HCT116 (cell line): ENCODE measurements at places on chromosomes 7 and 10. TPM values are rescaled to one million over a fixed set of nuclear protein-coding genes. Genes with fewer than 3 reads are reported as not detected.
A peak's percentile ranks its signal among the peaks of the same experiment; 100 is the strongest.

DNA sequence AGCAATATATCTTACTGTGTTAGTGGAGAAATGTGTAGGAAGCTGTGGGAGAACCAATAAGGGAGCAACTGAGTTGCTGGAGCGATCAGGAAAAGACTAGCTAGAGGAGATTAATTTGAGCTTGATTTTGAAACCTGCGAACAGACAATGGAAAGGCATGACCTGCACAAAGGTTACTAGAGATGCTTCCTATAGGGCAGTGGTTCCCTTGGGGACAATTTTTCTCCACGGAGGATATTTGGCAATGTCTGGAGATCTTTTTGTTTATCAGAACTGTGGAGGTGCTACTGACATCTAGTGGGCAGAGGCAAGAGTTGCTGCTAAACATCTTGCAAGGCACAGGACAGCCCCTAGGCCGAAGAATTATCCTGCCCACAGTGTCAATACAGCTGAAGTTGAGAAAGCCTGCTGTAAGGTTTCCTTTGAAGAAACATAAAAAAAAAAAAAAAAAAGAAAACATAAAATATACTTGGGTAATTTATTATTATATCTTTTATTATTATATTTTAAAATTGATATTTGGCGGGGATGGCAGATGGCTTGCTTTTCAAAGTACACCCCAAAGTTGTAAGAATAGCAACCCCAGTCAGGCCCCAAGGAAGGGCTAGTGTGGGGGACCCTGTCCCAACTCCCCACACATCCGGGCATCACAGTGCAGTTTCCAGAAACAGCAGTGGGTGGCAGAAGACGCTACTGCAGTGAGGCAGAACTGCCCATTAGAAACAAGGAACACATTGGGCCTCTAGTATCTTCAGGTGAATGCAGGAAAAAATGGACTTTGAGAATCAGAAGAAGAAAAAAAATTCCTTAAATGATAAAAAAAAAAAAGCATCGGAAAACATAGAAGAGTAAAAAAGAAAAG lies 481.6 kb downstream of the SH2D4B start:
- no peak overlapping the region for H3K4me3 ChIP-seq
- peak; percentile 31 for DNase-seq
- no peaks in the 10 kb centered on the region for H3K27me3 ChIP-seq
- no peaks in the 10 kb centered on the region for H3K4me1 ChIP-seq
- no peak overlapping the region for H3K27ac ChIP-seq

DNA sequence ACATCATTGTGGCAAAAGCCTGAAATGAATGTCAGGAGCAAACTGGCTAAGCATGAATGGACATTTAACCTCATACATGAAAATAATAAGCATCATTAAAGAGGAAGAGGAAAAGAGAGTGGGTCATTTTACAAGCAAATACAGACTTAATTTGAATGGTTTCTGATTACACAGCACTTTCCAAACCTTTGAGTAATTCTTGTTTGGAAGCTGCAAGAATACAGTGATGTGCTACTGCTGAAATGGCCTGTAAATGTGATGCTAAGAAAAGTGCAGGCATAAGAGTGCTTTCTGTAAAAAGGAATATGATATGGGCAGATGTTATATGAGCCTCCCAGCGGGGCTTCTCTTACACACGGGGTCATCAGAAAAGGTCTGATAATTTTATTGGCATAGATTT lies 30.2 kb downstream of the TAS2R16 start:
- H3K27ac ChIP-seq, result no peak overlapping the region
- no peaks in the 10 kb centered on the region for H3K36me3 ChIP-seq
- H3K4me3 ChIP-seq, result no peak overlapping the region
- no peaks in the 10 kb centered on the region for H3K27me3 ChIP-seq

GRCh38 chr10:131035779-131036178 lies 275.7 kb downstream of the TCERG1L start:
- H3K4me1 ChIP-seq, result no peaks in the 10 kb centered on the region
- H3K27me3 ChIP-seq, result no peaks in the 10 kb centered on the region
- no peak overlapping the region for H3K27ac ChIP-seq
- H3K36me3 ChIP-seq, result no peaks in the 10 kb centered on the region
- H3K4me3 ChIP-seq, result no peak overlapping the region

GRCh38 chr7:28488061-28488791 lies 75.9 kb downstream of the CREB5 start:
- H3K4me1 ChIP-seq, result no peaks in the 10 kb centered on the region
- no peaks in the 10 kb centered on the region for H3K36me3 ChIP-seq
- peaks cover 61% of the 10 kb centered on the region for H3K27me3 ChIP-seq
- H3K4me3 ChIP-seq, result no peak overlapping the region
- H3K27ac ChIP-seq, result no peak overlapping the region

- H3K27ac ChIP-seq, result no peak overlapping the region
- no peak overlapping the region for H3K4me3 ChIP-seq
- H3K27me3 ChIP-seq, result no peaks in the 10 kb centered on the region
- no peaks in the 10 kb centered on the region for H3K36me3 ChIP-seq
These were observed 28.2 kb downstream of the PHYH start for GRCh38 chr10:13271552-13272163.

DNA sequence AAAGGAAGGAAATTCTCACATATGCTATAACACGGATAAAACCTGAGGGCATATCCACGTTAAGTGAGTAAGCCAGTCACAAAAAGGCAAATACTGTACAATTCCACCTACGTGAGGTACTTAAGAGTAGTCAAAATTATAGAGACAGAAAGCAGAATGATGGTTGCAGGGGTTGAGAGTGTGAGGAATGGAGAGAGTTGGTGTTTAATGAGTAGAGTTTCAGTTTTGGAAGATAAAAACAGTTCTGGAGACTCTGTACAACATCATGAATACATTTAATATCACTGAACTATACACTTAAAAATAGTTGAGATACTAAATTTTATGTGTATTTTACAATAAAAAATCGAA lies 95.1 kb downstream of the SNX13 start:
- no peaks in the 10 kb centered on the region for H3K36me3 ChIP-seq
- H3K27ac ChIP-seq, result no peak overlapping the region
- H3K4me3 ChIP-seq, result no peak overlapping the region
- no peak for DNase-seq
- no peaks in the 10 kb centered on the region for H3K4me1 ChIP-seq

- peaks cover 3% of the 10 kb centered on the region; the same call in 1 of the 2 replicates for H3K36me3 ChIP-seq
- no peaks in the 10 kb centered on the region for H3K27me3 ChIP-seq
- H3K4me1 ChIP-seq, result no peaks in the 10 kb centered on the region
- no peak overlapping the region for H3K27ac ChIP-seq
These were observed 46.6 kb downstream of the CCSER2 start for GRCh38 chr10:84375011-84375410.

DNA sequence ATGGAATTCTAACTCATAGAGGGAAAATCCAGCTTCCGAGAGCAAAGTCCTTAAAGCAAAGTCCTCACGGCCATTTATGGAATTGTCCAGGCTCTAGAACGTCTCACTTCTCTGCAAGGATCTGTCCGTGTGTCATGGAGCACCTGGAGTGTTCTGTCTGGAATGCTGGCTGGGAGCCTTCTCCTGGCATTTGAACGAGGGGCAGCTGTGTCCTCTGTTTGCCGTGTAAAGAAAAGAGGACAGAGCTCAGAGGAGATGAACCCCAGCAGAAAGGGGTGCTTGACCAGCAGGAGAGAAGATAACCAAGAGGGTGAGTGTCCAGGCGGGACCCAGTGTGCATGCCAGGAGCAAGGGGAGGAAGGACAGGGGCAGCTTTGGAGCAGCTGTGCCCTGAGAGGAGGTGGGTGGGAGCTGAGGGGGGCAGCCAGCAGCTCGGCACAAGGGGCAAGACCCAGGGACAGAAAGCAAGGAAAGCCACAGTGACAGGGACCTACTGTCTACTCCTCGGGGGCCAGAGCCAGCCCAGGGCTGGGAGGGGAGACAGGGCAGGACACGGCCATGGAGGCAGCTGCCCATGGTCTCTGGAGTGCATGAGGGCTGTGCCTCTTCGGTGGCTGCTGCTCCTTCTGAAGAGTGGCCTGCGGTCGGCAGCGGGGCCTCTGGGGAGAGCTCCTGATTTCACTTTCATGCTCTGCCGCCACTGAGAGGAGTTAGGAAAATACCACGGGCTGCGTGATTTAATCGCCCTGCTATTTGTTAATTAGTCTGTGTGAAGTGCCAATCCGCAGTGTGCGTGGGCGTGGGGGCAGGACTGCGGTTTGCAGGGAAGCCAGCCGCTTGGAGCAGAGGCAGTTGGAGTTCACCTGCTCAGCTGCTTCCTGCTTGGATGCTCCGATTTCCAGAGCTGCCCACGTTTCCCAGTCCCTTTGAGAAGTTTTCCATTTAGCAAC lies 149.3 kb upstream of the SHH start:
- H3K36me3 ChIP-seq, result no peaks in the 10 kb centered on the region
- no peaks in the 10 kb centered on the region for H3K27me3 ChIP-seq
- H3K4me1 ChIP-seq, result peaks cover 66% of the 10 kb centered on the region
- peak overlapping the region; percentile 95 for H3K27ac ChIP-seq
- peak; percentile 92 for DNase-seq
- peak overlapping the region; percentile 55 for H3K4me3 ChIP-seq

- peaks cover 3% of the 10 kb centered on the region; the same call in 1 of the 2 replicates for H3K4me1 ChIP-seq
- no peak overlapping the region for H3K4me3 ChIP-seq
- H3K36me3 ChIP-seq, result no peaks in the 10 kb centered on the region
- H3K27ac ChIP-seq, result no peak overlapping the region
- no peak for DNase-seq
These were observed 170.0 kb downstream of the PRKCQ start for GRCh38 chr10:6409971-6410643.

DNA sequence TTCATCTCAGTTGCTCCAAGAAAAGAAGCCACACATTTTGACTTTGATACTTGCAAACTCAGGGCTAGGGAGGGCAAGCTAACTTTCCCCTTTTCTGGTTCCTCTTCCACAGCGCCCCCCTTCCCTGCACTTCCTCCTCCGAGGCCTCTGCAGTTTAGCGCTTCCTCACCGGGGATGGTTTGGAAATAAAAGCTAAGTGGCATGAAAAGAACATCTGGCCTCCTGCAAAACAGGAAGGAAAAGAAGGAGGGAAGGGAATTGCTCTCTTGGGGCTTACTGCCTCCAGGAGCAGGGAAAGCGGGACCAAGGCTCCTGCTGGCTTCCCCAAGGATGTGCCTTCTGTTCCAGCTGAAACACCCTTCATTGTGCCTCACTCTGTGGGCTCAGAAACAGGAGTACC lies 42.3 kb downstream of the PRKCQ start:
- no peaks in the 10 kb centered on the region for H3K36me3 ChIP-seq
- H3K4me3 ChIP-seq, result no peak overlapping the region
- H3K27me3 ChIP-seq, result peaks cover 69% of the 10 kb centered on the region
- no peak overlapping the region for H3K27ac ChIP-seq
- H3K4me1 ChIP-seq, result no peaks in the 10 kb centered on the region

DNA sequence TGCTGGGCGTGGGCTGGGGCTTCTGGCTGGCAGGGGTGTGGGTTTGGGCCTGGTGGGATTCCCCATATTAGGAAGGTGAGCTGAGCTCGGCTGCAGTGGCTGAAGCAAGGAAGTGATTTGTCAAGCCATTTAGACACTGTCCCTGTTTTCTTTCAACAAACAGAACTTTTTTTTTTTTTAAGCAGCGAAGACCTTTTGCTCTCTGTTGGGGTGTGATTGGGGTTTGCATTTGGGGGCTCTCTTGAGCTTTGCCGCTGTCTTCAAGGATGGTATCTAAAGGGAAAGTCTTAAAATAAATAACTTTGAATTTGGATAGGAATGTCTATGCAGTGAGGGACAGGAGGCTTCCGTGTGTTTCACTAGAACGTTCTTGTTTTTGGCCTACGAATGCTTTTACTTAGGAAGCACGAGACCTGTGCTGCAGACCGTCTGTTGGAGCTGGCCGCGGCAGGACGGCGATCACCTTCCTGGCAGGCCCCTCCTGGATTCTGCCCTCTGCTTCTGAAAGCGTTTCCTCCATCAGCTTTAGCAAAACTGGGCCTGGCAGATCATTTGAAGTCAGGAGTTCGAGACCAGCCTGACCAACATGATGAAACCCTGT lies 43.9 kb downstream of the FOXK1 start:
- H3K4me1 ChIP-seq, result no peaks in the 10 kb centered on the region
- H3K36me3 ChIP-seq, result 0 out of 2 replicates have a peak, but pooled peaks cover 5% of the 10 kb centered on the region
- H3K27me3 ChIP-seq, result no peaks in the 10 kb centered on the region
- no peak overlapping the region for H3K27ac ChIP-seq
- no peak overlapping the region for H3K4me3 ChIP-seq

DNA sequence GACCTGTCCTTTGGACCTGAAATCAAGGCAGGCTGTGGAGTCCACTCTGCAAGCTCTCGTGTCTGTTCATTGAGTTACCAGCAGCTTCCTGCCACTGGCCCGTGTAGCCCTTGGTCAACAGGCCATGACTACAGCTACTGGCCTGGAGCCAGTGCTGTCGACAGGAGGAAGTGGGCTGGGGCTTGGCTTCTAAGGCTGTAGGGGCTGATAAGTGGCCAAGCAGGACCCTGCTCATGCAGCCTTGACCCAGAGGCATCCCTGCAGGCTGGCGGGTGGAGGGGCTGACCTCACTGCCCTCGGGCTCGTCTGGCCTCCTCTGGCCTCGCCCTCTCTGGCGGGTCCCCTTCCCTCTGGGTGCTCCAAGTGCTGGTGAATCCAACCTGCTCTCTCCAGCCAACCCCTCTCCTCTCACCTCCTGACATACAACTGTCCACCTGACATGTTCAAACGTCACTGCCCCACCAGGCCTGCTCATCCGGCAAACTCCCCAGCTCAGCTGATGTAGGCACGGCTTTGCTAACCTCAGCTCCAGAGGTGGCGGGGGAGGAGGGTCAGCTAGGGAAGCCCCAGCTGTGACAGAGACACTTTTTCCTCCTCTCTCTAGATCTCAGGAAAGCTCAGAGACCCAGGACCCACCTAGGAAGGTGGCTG lies 188.6 kb upstream of the LYZL2 start:
- H3K36me3 ChIP-seq, result no peaks in the 10 kb centered on the region
- H3K4me1 ChIP-seq, result no peaks in the 10 kb centered on the region
- H3K4me3 ChIP-seq, result no peak overlapping the region
- H3K27me3 ChIP-seq, result no peaks in the 10 kb centered on the region
- H3K27ac ChIP-seq, result no peak overlapping the region
- no peak for DNase-seq

GRCh38 chr7:1858435-1859265 lies 188.6 kb downstream of the ELFN1 start:
- no peak overlapping the region for H3K4me3 ChIP-seq
- no peak overlapping the region for H3K27ac ChIP-seq
- DNase-seq, result no peak
- H3K27me3 ChIP-seq, result no peaks in the 10 kb centered on the region

DNA sequence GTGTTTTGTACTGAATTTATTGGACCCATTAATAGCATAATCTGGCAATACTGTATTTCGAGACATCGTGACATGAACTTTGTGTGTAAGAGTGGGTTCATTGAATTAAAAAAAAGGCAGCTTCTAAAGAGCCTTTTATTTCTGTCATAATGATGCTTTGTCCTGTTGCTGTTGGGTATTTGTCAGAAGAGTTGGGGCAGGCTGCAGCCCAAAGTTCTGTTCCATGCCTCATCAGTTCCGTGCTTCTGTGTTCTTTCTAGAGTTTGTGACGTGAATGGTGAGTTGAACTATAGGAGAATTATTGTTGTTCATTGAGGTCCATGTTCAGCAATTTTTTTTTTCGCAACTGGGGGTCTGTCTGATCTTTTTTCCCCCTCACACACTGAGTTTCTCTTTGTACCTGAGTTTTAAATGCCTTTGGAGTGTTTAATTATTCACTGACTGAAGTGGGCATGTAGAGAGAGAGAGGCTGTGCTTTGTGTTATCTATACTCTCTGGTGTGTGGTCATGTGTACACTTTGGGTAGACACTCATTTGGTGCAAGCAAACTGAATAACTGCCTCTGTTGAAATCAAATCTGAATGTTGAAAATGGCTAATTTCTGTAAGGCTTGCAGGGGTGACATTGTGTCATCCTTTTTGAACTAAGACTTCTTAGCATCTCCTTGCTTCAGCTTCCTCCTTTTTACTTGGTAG lies 69.8 kb downstream of the ADD3 start:
- no peak for DNase-seq
- no peaks in the 10 kb centered on the region for H3K36me3 ChIP-seq
- no peaks in the 10 kb centered on the region for H3K27me3 ChIP-seq
- H3K4me1 ChIP-seq, result peaks cover 11% of the 10 kb centered on the region; the same call in 1 of the 2 replicates

Gene CPXM2
- total RNA-seq, result 0.12 TPM

Gene XRCC2
- total RNA-seq, result 14.8 TPM

Gene MEOX2
- total RNA-seq, result not detected

Gene PIK3AP1
- total RNA-seq, result 7.1 TPM

Gene GRID2IP
- 3.2 TPM for total RNA-seq

Gene GRM3
- not detected for total RNA-seq
